ENCODE measurements at places on chromosomes 11 and 22.

- no peak for DNase-seq
These were observed 89.0 kb downstream of the APIP start for GRCh38 chr11:34827228-34827627.

GRCh38 chr22:39852799-39853198 lies 40.8 kb downstream of the ENTHD1 start:
- no peak for DNase-seq

- DNase-seq = no peak
These were observed 11.8 kb downstream of the RCOR2 start for GRCh38 chr11:63905179-63905578.

GRCh38 chr11:94134651-94135512 lies 6.2 kb downstream of the PANX1 start:
- no peak for DNase-seq

DNA sequence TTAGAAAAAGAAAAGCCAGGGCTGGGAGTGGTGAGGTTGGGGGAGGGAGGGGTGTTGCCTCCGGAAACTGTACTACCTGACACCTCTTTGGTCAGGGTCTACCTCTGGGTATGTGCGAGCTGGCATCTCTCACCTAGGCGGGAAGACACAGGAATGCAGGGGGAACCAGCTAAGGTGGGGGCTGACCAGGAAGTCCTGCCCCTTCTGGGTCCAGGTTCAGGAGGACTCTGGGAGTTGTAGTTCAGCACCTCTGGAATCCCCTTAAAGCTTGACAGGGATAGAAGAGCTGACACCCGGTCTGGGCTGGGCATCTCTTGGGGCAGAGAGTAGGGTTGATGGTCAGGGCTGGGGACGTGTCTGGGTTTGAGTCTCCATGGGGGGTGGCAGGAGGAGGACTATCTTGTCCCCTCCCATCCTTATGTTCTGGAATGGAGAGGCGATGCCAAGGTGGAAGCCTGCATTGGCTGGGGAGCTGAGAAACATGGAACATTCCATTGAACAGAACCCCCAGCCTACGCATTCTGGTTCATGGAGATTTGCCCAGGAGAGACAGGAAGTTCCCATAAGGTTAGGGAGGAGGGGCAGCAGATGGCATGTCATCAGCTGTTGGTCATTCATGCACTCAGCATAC lies 2.1 kb upstream of the KIAA1671 start:
- no peak for DNase-seq

- no peak for DNase-seq
These were observed 25.9 kb upstream of the SCARF2 start for GRCh38 chr22:20463324-20464095.

- no peak for DNase-seq
These were observed 51.3 kb downstream of the TUG1 start for GRCh38 chr22:31020334-31020733.

DNA sequence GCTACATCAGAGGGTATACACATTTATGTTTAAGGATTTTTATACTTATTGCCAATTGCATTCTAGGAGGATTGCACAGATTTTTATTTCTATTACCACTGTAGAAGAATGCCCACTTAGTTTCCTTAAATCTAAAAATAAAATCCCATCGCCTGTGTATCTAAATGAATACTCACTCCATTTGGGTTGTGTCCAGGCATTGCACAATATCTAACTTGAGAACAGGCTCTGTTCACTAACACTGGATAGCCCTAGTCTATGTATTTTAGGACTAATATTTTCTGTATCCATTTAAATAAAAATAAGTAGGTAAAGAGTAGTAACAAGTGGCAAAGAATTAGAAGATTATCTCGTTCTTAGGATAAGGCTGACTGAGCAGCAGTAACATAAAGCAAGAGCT lies 4.1 kb downstream of the C11orf52 start:
- DNase-seq = no peak

DNA sequence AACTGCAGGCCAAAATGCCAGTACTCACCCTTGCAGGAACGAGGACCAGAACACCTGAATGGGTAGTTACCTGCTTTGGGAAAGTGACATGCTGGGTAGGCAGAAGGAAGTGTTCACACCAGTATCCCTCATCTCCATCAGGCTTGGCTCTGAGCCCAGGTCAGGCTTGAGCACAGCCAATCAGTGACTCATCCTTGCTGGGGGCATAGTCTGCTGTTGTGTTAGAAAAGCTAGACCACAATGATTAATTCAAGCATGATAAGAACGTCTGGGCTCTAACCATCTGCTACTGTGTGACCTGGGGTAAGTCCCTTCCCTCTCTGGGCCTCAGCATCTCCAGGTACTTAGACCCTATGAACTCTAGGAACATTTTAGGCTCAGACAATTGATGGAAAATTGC lies 450.4 kb downstream of the MIAT start:
- no peak for DNase-seq

GRCh38 chr11:45208135-45208534 lies 61.7 kb downstream of the PRDM11 start:
- no peak for DNase-seq

GRCh38 chr22:24474649-24475255 lies 20.4 kb upstream of the UPB1 start:
- DNase-seq = no peak

GRCh38 chr11:108958368-108959104 lies 293.7 kb downstream of the DDX10 start:
- no peak for DNase-seq

GRCh38 chr11:107951155-107951554 lies 22.9 kb downstream of the RAB39A start:
- no peak for DNase-seq

DNA sequence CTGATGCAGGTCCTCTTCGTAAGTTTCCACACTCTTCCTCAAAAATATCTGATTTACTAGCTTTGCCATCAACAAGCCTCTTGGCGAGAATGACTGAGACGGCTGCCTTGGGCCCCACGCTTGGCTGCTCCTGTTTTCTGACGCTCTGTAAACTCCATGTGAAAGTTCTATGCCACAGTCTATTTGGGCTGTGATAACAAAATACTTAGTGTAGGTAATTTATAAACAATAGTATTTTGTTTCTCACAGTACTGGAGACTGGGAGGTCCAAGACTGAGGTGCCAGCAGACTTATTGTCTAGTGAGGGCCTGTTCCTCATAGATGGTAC lies 123.2 kb upstream of the SORL1-AS1 start:
- DNase-seq = no peak

- DNase-seq = no peak
These were observed 70.5 kb downstream of the PKNOX2 start for GRCh38 chr11:125235071-125235471.

DNA sequence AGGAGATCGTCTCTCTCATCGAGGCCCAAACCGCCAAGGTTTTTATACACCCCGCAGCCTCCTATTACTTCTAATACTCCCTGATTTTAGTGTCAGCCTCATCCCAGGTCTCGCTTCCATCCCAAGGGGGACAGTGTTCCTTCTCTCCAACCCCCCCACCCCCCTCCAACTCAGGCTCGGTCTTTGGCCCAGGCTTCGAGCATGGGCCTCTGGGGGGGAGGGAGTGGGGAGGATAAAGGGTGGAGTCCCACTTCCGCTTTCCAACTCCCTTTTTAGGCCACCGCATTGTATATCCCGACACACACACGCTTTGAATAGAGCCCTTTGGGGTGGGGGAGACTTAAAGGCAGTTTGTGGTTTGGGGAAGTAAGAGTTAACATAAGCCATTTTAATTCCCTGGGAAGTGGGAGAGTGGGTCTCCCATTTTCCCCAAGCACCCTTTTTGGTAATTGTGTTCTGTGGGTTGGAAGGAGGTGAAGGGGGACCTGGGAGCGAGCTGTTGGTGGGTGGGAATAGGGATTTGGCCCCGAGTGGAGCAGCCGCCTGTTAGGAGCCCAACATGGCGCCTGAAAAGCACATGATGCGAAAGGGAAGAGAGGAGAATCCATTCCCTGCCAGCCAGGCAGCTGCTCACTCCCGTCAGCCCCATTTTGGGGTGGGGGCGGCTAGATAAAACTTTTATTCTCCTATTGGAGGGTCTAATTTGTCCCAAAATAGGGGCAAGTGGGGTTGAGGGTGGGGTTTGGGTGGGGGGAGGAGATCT lies 844 bp downstream of the PCF11 start:
- no peak for DNase-seq

DNA sequence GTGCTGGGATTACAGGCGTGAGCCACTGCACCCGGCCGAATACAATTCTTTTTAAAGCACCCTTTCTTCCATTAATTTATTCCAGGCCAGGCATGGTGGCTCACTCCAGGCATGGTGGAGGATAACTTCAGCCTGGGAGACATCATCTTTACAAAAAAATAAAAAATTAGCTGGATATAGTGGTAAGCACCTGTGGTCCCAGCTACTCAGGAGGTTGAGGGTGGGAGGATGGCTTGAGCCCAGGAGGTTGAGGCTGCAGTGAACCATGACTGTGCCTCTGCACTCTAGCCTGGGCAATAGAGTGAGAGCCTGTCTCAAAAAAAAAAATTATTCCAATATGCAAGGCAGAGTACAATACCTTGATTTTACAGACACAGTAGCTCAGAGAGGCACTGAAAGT lies 11.4 kb downstream of the TAGLN start:
- DNase-seq = no peak

GRCh38 chr11:85874265-85874664 lies 19.1 kb downstream of the CCDC83 start:
- no peak for DNase-seq

DNA sequence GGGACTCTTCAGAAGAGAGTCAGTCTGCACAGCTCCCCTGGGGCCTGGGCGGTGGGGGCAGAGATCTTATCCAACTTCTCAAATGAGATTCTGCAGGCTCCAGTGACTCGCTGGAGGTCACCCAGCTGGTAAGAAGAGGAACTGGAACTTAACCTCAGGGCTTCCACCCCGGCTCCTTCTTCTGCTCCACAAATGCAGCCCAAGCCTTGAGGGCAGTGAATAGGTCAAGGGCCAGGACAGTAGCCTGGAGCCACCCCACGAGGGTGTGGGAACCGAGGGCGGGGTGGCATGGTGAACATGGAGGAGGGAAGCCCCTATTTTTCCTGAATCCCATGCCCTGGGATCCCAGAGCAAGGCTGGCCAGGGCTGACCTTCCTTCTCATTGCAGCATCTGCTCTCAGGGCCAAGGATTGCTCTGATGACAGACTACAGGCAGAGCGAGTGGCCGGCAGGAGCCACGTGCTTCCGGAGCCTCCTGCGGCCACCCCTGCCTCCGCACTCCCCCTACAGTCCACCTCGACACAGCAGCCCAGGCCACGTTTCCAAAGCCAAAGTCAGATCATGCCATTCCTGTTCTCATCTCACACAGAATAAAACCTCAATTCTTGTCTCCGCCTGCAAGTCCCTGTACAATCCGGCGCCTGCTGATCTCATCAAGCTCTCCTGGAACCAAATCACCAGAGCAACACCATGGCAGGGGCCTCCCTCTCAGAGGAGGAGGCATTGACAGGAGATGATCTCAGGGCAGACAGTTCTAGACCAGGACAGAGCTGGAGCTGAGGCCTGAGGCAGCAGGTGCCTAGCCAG lies 21.1 kb upstream of the UPK3A start:
- DNase-seq = no peak

GRCh38 chr22:27100789-27101188 lies 443.4 kb downstream of the MIAT start:
- no peak for DNase-seq

DNA sequence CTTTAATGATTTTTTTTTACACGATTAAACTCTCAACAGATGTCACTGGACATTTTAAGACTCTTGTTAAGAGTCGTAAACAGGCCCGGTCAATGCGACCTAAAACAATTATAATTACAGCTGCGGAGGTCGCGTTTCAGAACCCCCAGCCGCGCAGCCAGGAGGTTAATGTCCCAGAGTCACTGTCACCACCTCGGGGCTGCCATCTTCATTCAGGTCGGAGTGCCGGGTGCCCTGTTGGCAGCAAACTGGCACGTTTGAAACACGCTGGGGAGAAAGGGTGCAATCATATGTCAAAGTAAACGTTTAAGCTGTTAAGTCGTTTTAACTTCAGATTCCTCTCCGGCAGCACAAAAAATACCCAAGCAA lies 711 bp upstream of the PHF21B start:
- no peak for DNase-seq

- DNase-seq = no peak
These were observed 9.6 kb upstream of the C1QTNF6 start for GRCh38 chr22:37197451-37198257.

GRCh38 chr11:70883973-70884623 lies 368.3 kb downstream of the SHANK2 start:
- DNase-seq = no peak

DNA sequence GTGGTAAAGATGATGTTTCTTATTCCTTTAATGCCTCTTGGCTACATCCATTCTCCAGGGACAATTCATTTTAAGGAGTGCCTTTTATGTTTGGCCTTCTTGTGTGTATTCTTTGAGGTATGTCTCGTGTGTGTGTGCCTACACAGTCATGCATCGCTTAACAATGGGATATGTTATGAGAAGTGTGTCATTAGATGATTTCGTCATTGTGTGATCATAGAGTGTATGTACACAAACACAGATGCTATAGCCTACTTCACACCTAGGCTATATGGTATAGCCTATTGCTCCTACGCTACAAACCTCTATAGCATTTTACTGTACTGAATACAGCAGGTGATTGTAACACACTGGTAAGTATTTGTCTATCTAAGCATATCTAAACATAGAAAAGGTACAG lies 23.0 kb downstream of the ZNF202 start:
- no peak for DNase-seq

DNA sequence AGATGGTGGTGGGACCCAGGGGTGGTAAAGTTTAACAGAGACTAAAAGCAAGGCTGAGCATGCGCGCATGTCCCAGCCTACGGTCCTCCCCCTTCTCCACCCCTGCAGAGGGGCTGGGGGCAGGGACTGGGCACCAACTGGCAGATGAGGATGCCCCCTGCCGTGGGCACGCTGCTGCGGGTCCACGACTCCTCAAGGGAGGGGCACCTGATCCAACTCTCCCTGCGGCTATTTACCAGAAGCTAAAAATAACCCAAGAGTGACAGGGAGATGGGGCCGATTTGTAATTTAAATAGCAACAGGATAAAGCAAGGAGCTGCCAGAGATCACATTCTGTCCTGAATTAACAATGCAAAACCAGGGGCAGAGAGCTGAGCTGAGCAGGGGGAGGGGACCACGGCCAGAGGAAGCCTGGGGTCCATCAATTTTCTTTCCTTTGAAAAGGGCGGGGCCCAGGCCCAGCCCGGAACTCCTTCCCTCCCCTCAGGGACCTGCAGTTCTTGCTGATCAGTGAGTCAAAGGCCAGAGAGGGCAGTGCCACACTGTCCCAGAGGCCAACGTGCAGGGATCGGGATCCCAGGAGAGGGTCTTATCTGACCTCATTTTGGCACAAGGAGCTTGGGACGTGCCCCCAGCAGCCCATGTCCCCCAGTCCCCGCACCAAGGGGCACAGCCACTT lies 8.1 kb upstream of the DGKZ start:
- no peak for DNase-seq

DNA sequence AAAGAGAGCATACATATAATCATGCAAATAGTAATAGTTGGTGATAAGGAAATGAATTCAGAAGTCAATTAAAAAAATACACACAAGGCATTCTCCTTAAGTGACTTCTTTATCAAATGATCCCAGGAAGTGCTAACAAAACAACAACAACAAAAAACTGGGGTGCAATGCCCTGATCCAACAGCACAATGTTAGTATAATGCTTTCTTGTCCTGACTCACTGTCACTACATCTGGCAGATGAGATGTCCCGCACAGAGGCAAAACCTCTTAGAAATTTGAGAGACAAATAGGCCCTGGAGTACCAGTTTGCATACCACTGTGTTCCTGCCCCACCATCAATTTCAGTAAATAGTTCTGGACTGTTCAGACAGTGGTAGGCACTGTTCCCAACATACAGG lies 11.0 kb upstream of the AMBRA1 start:
- DNase-seq = no peak

All from esophagus squamous epithelium (tissue), 5 donors.